CD4-positive, alpha-beta T cell (primary cell): ENCODE measurements at places on chromosomes 13 and 19.

DNA sequence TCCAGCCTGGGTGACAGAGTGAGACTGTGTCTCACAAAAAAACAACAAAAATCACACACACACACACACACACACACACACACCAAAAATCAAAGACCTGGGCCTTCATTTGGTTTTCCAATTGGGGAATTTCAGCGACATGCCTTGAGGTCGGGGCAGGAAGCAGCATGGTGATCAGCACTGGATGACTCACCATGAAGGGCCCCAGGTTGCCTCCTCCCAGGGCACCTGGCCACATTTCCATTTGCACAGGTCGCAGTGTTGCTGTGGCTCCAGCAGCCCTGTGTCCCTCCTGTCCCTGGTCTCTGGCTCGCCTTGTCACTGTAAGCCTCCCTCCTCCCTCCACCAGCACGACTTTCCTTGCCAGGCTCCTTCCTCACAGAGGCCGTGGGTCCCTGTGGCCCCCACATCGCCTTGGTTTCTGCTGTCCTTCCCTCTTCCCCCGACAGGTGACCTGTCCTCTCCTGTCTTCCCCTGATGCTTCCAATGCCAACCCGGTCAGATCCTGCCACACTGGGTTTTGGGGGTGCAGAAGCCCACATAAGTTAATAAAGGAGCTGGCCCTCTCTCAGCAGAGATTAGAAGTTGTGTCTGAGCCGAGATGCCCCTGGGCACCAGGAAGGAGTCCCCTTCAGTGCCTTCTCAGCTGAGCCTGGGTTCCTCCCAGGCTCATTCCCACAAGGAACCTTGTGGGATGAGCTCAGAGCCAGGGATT, 66.7 kb downstream of the GPR12 start:
- no peak for DNase-seq

DNA sequence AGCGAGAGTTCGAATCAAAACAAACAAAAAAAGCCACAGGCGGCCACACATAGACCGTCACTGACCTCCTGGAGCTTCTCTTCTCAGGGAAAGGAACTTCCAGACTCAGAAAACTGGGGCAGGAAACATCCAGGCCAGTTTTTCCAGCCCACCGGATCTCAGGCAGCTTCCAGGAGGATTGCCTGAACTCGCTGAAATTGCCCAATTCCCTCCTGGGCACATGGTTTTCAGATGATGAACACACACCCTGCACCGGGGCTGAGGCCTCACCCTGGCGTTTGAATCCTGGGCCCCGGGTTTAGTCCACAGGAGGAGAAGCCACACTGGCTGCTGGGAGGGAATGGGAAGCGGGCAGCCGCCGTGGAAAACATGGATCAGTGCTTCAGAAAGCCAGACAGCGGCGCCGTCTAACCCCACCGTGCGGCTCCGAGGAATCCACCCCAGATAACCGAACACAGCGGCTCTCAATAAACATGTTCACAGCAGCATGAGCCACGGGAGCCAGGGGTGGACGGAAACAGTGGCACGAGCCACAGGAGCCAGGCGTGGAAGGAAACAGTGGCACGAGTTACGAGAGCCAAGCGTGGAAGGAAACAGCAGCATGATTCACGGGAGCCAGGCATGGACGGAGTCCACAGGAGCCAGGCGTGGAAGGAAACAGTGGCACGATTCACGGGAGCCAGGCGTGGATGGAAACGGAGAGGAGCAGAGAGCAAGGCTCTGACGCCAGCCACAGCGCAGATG, 18.2 kb upstream of the PTBP1 start:
- DNase-seq, result no peak

- DNase-seq, result no peak
Measured at GRCh38 chr13:27113436-27113835, 58.2 kb downstream of the USP12 start.

GRCh38 chr19:16244091-16244490, 46.4 kb downstream of the AP1M1 start:
- DNase-seq, result peak; percentile 35

GRCh38 chr13:22451327-22451741, 729.4 kb upstream of the SGCG start:
- DNase-seq, result no peak

- no peak for DNase-seq
Measured at GRCh38 chr13:20126541-20127261, 34.2 kb downstream of the GJA3 start.

- DNase-seq, result peak; percentile 74
Measured at GRCh38 chr13:98445340-98446233, 131.3 kb downstream of the STK24 start.

DNA sequence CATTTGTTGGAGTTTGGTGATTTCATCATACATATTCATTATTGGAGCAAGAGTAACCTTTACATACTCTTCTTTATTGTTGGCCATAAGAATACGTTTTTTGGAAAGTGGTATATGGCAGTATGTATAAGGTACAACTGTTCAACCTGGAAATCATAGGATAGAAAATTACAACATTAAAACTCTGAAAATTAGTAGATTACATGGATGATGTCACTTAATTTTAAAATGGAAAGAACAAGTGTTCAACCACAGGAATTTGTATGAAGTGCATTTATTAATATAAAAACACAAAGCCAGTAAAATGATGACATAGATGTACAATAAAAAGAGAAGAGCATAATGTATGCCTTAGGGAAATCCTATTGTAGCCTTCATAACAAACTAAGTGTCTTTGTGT, 7.3 kb upstream of the ZNF155 start:
- no peak for DNase-seq

DNA sequence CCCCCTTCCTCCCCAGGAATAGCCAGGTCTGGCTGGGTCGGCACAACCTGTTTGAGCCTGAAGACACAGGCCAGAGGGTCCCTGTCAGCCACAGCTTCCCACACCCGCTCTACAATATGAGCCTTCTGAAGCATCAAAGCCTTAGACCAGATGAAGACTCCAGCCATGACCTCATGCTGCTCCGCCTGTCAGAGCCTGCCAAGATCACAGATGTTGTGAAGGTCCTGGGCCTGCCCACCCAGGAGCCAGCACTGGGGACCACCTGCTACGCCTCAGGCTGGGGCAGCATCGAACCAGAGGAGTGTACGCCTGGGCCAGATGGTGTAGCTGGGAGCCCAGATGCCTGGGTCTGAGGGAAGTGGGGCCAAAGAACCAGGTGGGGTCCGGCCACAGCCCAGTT, 3.2 kb downstream of the KLK2 start:
- no peak for DNase-seq

- DNase-seq, result no peak
Measured at GRCh38 chr19:53982001-53982451, 9.4 kb upstream of the CACNG6 start.

DNA sequence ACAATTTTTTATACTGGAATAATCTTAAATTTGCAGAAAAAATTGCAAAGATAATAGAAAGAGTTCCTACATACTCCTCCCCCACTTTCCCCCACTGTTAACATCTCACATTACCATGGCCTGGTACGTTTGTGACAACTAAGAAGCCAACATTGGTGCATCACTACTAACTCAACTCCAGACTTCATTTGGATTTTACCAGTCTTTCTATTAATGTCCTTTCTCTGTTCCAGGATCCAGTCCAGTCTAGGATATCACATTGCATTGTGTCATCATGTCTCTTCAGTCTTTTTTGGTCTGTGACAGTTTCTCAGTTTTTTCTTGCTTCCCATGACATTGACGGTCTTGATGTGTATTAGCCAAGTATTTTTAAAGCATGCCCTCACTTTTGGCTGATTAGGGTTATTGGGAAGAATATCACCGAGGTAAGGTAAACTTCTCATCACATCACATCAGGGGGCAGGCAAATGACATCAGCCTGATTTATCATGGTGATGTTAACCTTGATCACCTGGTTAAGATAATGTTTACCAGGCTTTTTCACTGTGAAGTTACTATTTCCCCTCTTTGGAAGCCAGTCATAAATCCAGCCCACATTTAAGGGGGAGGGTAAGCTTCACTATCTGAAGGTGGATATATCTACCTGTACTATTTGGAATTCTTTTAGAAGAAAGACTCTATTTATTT, 322.1 kb downstream of the ENOX1 start:
- no peak for DNase-seq

GRCh38 chr13:89518289-89519077, 1829.0 kb upstream of the MIR17HG start:
- DNase-seq, result no peak

GRCh38 chr13:73073050-73073449, 14.2 kb downstream of the KLF5 start:
- DNase-seq, result no peak

DNA sequence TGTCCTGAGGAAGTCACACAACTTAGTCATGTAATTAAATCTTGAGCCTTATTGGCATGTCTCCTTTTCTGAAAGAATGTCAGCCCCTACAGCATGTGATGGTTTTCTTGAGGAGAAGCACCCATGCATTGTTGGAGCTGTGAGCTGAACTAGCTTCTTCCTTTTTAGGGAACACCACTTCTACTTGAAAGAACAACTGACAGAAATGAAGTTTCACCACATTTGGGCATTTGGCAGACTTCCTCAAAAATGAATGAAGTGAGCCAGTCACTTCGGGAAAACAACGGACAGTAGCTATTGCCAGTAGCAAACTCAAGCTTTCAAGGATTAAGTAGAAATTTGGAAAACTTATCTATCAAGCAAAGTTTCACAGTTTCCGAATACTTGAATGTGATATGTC, 1351.3 kb downstream of the EFNB2 start:
- DNase-seq, result no peak

DNA sequence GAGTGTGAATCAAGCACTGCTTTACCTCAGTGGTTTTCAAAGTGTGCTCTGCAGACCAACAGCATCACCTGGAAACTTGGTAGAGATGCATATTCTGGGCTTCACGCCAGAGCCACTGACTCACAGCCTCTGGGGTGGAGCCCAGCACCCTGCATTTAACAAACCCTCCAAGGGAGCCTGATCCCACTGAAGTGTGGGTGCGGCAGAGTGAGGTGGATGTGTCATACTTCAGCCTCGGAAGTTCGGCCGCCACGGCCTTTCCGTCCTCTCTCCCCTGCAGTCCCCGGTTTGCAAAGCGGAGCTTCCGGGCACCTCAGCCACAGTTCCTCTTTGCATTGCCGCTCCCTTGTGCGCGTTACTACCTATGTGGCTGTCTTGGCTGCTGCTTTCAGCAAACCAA, 33.3 kb upstream of the MICU2 start:
- peak; percentile 48 for DNase-seq

DNA sequence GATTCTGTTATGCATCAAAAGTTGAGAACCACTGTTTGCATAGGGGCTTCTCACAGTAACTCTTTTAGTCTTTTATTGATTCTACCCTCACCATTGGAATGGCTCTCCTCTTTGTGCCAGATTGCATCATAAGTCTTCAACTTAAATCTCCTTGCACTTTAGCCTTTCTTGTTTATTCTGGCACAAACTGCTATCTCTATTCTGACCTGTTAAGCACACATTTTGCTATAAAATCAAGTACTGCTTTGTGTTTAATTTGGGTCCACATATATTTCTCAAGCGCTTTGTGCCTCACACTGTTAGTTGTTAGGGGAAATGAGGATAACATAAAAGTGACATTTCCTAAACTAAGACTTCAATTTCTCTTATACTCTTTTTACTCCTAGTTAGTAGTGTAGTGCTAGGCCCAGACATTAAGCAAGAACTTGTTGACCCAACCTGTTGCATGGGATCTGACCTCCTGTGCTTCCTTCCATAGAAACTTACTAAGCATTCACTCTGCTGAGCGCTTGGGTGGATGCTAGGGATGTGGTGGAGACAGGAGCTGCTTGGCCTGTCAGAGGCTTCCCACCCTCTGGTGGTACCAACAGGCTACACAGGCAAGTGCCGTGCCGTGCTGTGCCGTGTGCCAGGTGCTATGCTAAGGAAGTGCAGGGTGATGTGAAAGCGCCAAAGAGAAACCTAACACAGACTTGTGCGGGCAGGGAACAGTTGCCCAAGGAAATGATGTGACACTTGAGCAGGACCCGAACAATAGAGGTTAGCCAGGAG, 1.2 kb downstream of the UTP14C start:
- no peak for DNase-seq

GRCh38 chr19:28487999-28488398, 725.0 kb downstream of the UQCRFS1 start:
- DNase-seq, result no peak

DNA sequence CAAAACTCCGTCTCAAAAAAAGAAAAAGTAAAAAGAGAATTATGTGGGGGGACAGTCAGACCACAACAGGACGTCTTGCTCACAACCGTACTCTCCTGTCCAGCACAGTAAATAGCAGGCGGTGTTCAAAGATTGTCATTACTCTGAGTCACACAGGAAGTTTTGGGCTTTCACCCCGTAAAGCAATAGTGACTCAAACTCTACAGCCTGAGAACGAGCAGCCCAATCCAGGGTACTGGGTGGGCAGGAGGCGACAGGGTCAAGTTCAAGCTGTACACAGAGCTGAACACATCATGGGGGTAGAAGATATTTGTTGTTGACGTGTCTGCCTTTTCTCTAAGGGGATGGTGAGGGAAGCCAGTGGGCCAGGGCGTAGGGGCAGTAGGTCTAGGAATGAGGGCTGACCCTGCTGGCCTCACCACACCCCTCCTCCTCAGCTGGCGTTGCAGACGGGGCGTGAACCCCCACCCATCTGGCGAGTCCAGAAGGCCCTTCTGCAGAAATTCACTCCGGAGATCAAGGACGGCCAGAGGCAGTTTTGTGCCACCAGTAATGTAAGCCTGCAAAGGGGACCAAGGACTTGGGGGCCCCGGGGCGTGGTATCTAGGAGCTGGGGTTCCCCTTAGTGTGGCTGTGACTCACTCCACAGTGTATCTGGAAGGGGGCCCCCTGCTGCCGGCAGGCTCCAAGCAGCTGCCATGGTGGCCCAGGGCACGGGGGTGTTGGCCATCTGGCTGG, 23.3 kb downstream of the PRR12 start:
- peak; percentile 37 for DNase-seq

DNA sequence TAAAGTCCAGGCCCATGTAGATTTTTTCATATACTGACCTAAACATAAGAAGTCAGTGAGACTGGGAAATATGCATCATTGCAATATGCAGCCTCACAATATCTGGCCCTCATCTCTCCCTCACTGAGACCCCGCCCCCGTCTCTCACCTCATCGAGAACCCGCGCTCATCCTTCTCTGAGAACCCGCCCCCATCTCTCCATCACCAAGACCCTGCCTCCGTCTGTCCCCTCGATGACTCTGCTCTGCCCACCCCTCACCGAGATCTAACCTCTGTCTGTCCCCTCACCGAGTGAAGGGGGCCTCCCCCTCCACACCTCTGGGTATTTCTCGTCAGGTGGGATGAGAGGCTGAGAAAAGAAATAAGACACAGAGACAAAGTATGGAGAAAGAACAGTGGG, 20.5 kb upstream of the ZNF846 start:
- DNase-seq, result no peak

- DNase-seq, result no peak
Measured at GRCh38 chr13:97120976-97121375, 101.2 kb upstream of the MBNL2 start.

GRCh38 chr13:86757236-86757978, 913.8 kb upstream of the SLITRK5 start:
- DNase-seq, result peak; percentile 54

DNA sequence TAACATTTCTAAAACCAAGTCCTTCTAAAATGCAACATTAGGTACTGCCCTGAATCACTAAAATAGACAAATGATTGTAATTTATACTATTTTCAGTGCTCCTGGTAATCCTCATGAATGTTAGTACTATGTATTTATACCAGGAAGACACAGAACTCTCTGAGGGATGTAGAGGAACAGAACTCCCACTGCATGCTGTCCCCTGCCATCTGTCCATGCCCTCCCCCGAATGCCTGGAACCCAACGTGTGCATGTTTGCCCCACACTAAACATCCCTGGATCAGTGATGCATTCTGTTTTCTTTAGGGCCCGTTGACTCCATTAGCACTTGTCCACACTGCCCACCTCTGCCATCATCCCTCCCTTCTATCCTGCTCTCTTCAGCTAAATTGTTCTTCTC, 26.5 kb downstream of the ENOX1 start:
- DNase-seq, result no peak
